ENCODE measurements at places on chromosomes 7 and 10. TPM values are rescaled to one million over a fixed set of nuclear protein-coding genes. Genes with fewer than 3 reads are reported as not detected.
A peak's percentile ranks its signal among the peaks of the same experiment; 100 is the strongest.

The OGDHL gene
- 3.0 TPM for total RNA-seq

DNA sequence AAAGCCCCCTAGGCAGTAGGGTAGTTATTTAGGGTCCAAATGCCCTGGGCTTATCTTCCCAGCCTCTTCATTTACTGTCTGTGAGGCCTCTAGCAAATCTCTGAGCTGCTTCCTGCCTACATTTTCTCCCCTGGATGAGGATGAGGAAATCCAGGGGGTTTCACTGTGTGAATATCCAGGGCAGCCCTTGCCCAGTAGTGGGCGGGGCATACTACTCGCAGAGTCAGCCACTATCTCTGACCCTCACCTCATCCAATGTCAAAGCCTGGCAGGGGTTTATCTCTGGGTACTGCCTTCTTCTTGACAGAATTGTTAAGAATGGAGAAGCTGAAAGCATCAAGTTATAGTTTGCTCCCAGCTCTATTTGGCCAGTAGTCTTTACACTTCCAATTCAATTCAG is 48.9 kb downstream of the CUZD1 start:
- no peak for DNase-seq

DNA sequence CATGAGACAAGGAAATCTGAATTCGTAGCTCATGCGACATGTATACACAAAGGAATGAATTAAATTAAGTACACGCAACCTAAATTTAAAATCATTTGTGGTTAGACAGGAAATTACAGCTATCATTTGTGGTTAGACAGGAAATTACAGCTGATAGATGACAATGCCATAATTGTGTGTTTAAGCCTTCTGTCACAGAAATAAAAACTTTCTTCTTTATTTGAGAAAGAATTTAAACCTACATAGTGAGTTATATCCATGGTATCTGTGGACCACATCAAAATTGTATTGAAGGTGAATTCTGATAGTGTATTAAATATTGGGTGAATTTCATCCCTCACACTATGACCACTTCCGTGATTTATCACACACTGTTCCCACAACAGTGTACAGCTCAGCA is 362.9 kb downstream of the MAGI2 start:
- DNase-seq: peak; percentile 76

The FXYD4 gene
- total RNA-seq: not detected

The ECHDC3 gene
- not detected for total RNA-seq

The AZGP1 gene
- total RNA-seq: 0.62 TPM

The POU6F2 gene
- total RNA-seq: 0.02 TPM

DNA sequence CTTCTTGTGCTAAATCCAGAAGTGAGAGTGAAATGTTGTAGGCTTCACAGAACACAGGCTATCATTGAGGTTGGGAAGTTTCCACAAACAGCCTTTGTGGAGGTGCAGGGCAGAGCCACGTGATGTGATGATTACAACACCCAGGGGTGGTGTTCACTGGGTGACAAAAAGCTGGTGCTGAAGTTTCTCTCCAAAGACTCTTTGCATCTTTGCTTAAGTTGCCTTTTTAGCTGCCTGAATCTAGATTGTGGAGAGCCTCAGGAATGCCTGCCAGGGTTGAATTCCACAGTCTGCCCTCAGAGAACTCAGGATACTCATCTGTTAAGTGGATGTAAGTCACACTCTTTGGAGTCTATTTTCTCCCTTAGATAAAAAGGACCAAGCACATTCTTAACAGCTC is 56.3 kb downstream of the PLXNA4 start:
- peak; percentile 48 for DNase-seq

GRCh38 chr10:33893506-33893905 is 559.0 kb upstream of the NRP1 start:
- no peak for DNase-seq

GRCh38 chr10:72932259-72933015 is 22.2 kb downstream of the PLA2G12B start:
- no peak for DNase-seq

DNA sequence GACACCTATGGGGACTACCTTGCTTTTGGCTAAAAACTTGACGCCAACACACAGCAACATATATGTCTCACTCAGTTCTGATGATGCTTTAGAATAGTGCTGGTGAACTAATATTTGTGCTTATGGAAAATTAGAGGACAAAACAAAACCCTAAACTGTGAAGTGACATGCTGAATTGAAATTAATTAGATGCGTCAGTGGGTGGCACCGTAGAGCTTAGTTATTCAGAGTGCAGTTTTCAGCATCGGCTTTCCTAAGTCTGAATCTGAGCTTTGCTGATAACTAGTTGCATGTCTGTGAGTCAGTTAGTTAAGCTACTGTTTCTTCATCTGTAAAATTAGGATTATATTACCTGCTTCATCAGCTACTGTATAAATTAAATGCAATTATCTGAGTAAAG is 245.0 kb upstream of the SORCS1 start:
- DNase-seq: peak; percentile 22

The AKR1B15 gene
- total RNA-seq: 0.57 TPM

GRCh38 chr10:21020545-21020944 is 123.4 kb upstream of the NEBL start:
- peak; percentile 3 for DNase-seq

DNA sequence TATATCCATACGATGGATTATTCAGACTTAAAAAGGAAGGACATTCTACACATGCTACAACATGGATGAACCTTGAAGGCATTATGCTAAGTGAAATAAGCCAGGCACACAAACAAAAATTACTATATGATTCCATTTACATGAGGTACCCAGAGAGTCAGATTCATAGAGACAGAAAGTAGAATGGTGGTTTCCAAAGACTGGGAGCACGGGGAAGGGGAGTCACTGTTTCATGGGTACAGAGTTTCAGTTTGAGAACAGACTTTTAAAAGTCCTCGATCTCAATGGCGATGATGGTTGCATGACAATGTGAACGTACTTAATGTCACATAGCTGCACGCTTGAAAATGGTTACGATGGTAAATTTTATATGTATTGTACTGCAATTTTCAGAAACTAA is 39.3 kb downstream of the NUDCD3 start:
- DNase-seq: no peak

The TLX1 gene
- total RNA-seq: not detected

GRCh38 chr7:137753948-137754851 is 92.6 kb downstream of the DGKI start:
- DNase-seq: no peak

The ADAM8 gene
- total RNA-seq: 1.3 TPM

The LIPF gene
- not detected for total RNA-seq

The EEPD1 gene
- 24.3 TPM for total RNA-seq

DNA sequence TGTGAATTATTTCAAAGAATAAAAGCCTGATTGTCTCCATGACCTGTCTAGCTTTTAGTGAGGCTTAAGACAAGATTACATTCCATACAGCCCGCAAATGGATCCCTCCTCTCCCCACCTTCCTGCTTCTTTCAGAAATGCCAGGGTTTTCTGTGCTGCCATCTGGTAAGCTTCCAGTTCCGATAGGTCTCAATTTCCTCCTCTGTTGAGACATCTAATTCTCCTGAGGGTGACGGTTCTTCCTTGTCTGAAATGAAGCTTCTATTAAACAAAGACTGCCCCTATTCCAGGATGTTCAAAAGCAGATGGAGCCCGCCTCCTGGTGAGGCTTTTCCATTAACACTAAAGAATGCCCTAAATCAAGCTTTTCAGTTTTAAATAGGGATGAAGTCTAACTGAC is 295.6 kb downstream of the PTPRN2 start:
- DNase-seq: no peak

The FKBP9 gene
- 170 TPM for total RNA-seq

GRCh38 chr10:124266468-124267230 is 152.1 kb downstream of the OAT start:
- DNase-seq: peak; percentile 46

DNA sequence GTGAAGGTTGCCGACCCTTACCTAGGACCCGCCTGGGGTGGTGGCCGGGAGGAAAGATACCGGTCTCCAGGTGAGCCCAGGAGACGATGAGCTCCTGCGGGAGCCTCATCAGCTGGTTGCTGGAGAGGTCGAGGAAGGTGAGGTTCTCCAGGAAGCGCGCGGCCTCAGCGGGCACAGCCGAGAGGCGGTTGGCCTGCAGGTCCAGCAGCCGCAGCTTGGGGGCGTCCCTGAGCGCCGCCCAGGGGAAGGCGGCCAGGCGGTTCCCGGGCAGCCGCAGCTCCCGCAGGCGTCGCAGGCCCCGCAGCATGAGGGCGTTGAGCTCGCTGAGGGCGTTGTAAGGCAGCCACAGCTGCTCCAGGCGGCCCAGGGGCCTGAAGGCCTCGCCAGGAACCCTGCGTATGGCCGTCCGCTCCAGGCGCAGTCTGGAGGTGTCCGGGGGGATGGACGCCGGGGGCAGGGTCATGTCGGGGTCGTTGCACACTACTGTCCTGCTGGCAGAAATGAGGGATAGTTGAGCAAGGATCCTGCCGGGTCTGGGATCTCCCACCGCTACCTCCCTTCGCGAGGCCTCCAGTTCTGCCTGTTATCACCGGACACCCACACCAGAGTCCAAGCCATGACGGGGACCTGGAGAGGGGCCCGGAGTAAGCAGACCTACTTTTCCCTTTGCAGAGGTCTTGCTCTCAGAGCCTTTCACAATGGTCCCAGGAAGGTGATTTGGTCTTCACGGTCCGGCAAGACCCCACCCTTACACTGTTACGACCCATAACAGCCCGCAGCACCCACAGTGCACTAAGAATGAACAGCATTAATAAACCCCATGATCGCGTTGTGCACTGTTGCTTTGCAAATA is 3.9 kb downstream of the LRIT1 start:
- DNase-seq: no peak

DNA sequence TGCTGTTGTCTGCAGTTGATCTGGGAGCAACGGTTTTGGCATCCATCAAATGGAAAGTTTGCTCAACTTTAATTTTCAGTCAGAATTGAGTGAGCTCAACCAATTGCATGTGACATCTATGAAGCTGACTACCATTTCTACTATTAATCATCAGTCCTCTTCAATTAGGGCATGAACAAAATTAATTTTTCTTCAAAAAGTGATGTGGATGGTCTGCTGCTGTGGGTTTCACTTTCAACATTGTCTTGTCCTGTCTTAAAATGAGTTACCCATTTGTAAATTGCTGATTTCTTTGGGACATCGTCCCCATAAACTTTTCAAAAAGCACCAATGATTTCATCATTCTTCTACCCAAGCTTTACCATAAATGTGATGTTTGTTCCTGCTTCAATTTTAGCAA is 176.7 kb upstream of the LRRN3 start:
- DNase-seq: no peak

GRCh38 chr10:61801484-61801883 is 100.0 kb upstream of the ARID5B start:
- DNase-seq: no peak

The STRIP2 gene
- 12.1 TPM for total RNA-seq

DNA sequence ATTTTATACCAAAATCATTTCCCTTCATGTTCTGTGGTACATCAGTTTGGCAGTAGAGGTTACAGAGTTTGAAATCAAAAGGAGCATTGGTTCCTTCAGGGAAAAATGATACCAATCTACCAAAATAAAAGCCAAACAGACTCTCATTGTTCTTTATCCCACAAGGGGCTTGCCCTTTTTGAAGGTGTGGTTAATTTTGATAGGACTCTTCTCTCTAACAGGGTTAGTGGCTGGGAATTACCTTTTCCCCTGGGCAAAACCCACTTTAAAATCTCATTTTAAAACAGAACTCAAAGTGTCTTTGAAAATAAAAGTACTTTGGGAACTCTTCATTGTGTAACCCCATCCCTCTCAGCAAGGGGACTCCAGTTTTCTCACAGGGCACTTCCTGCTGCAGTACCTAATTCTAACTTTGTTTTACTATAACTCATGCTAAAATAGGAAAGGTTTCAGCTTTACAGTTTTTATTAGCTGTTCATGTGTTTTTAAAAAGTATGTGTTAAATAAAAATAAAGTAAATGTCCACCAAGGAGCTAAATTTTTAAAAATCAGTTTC is 30.6 kb downstream of the SMNDC1 start:
- no peak for DNase-seq

GRCh38 chr10:76024460-76025123 is 593.2 kb downstream of the LRMDA start:
- no peak for DNase-seq

GRCh38 chr7:38629651-38630510 is 1.3 kb downstream of the AMPH start:
- DNase-seq: peak; percentile 20

DNA sequence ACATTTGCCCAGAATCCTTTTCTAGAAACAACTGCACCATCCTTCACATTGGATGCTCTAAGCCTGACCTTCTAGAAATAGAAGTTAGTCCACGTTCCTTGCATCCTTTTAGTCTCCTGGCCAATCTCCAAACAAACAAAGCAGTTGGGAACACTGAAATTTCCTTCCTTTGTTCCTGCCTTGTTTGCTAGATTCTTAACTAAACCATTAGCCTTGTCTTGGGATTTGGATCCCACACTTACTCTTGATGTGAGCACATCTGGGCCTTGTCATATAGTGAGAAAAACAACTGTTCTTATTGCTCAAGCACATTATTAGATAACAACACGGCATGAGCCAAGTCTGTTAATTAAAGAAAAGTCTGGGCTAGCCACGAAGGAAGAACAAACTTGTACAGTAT is 319.3 kb upstream of the GHITM start:
- DNase-seq: no peak

- peak; percentile 20 for DNase-seq
Measured at GRCh38 chr7:66859794-66860645, 61.0 kb upstream of the TMEM248 start.

- DNase-seq: no peak
Measured at GRCh38 chr10:69410487-69410886, 6.2 kb downstream of the TACR2 start.

The PPP1R3A gene
- not detected for total RNA-seq

DNA sequence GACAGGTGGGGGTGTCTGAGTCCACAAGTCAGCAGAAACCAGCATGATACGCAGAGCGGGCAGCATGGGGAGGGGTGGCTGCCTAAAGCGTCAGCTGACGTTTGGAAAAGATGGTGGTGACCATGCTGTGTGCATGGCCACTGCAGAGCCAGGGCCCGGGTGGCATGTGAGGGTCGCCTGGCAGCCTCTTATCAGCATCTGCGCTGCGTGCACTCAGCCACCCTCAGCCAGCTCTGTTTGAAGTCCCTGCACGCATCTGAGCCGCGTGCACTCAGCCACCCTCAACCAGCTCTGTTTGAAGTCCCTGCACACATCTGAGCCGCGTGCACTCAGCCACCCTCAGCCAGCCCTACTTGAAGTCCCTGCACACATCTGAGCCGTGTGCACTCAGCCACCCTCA is 61.5 kb downstream of the WDR37 start:
- DNase-seq: no peak

DNA sequence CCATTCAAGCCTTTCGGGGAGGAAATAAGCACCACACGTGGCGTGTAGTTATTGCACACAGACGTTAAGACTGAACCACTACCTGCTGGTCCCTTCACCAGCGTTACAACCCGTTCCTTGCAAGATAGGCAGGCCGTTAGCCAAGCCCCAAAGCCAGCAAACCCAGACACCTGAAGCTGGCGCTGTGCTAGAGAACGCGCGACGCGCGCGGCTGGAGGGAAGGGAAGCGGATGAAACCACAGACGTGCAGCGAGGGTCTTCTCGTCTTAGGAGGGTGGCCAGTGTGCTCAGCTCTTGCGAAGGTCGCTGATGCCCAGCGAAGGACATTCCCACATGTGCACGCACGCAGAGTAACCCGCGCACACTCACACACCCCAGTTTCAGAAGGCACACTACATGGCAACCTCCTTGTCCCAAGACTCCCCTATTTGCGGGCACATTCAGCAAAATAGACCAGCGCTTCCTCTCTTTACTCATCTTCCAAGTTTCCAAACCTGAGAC is 980 bp downstream of the TMEM26 start:
- DNase-seq: peak; percentile 32

GRCh38 chr7:95298091-95298490 is 26.2 kb downstream of the PON1 start:
- no peak for DNase-seq

The IFIT1B gene
- 0.37 TPM for total RNA-seq

The PTF1A gene
- not detected for total RNA-seq
